ENCODE measurements at places on chromosomes 3 and 15.

GRCh38 chr15:99121207-99121606 lies 16.3 kb downstream of the SYNM start:
- DNase-seq: no peak

GRCh38 chr15:100863075-100863795 lies 16.4 kb upstream of the ALDH1A3 start:
- no peak for DNase-seq

- peak; percentile 36 for DNase-seq
These were observed at the start of gene TNFAIP8L3 for GRCh38 chr15:51094606-51095569. TNFAIP8L3 (minus strand) TSS chr15:51094906; CDS start chr15:51094595, 311 bp downstream.

DNA sequence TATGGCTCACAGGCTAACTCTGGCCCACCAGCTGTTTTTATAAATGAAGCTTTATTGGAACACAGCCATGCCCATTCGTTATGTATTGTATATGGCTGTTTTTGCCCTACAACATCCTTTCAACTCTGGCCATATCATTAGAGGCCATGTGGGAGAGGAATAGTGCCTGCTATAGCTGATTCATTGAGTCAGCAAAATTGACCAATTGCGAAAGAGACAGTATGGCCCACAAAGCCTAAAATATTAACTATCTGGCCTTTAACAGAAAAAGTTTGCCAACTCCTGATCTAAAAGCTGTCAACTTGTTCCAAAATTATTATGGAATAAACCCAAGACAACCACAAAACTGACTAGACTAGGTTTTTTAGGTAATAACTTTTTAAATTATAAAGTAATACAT lies 1.4 kb downstream of the NR1I2 start:
- DNase-seq: no peak

Data from trophoblast cell (in vitro differentiated cells and primary cell).